A549 treated with Mapracorat at 1 μM for 4 hours (cell line): ENCODE measurements at places on chromosomes 13 and 19. TPM values are rescaled to one million over a fixed set of nuclear protein-coding genes. Genes with fewer than 3 reads are reported as not detected.

The ERFL gene
- total RNA-seq = 0.20 to 0.46 TPM (median 0.35 TPM) in 5 replicates

The SOHLH2 gene
- total RNA-seq = not detected in 5 replicates

The RDH8 gene
- total RNA-seq = 0.21 to 0.65 TPM (median 0.36 TPM) in 5 replicates

The TNFSF13B gene
- 0.07 to 0.39 TPM in 2 of 5 replicates, not detected in the others for total RNA-seq

The ABHD8 gene
- 1.9 to 3.5 TPM (median 2.8 TPM) in 5 replicates for total RNA-seq

The TYROBP gene
- not detected in 5 replicates for total RNA-seq

The CATSPERD gene
- not detected in 5 replicates for total RNA-seq

The CACNA1A gene
- 0.04 to 0.19 TPM (median 0.08 TPM) in 4 of 5 replicates, not detected in the other for total RNA-seq

The ZNF578 gene
- not detected in 5 replicates for total RNA-seq

The C1QTNF9B gene
- total RNA-seq = not detected in 5 replicates

The METTL21C gene
- not detected in 5 replicates for total RNA-seq

The DHDH gene
- total RNA-seq = 0.80 to 2.3 TPM (median 1.2 TPM) in 5 replicates

The TPTE2 gene
- not detected in 5 replicates for total RNA-seq
